Caco-2 (cell line): ENCODE measurements at places on chromosomes 7 and 10. TPM values are rescaled to one million over a fixed set of nuclear protein-coding genes. Genes with fewer than 3 reads are reported as not detected.

- no peak overlapping the region for H3K4me3 ChIP-seq
- H3K27ac ChIP-seq = no peak overlapping the region
- no peaks in the 10 kb centered on the region for H3K27me3 ChIP-seq
- no peaks in the 10 kb centered on the region for H3K36me3 ChIP-seq
- no peak for DNase-seq
These were observed 91.7 kb downstream of the CUBN start for GRCh38 chr10:17037910-17038309.

DNA sequence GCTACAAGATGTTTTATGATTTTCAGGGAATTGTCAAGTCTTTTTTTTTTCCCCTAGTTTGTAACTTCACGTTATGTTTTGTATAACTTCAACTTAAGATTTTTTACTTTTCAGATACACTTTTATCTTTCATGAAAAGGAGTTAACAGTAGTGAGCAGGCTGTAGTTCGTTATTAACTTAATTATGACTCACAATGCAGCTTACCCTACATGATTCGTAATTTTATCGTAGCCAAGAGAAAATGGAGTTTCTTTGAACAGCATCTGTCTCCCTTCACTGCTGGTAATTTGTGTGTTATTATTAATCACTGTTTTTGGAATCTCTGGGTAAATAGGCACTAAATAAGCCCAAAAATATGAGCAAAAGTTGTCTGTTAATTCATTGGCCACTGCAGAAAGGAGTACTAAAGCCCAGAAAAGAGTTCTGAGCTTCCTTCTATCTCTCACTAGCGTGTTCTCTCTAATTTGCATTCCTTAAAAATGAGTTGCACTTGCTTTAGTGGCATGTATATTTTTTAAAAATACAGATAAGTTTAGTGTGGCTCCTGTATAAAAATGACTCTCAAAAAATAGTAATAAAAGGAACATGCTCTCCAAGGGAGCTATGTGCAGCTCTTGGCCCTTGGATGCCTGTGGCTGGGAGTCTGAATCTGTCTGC is 36.1 kb downstream of the RALA start:
- no peak overlapping the region for H3K4me3 ChIP-seq
- no peaks in the 10 kb centered on the region for H3K27me3 ChIP-seq
- no peaks in the 10 kb centered on the region; the same call in 1 of the 2 replicates for H3K36me3 ChIP-seq
- no peak for DNase-seq
- H3K4me1 ChIP-seq = peaks cover 3% of the 10 kb centered on the region; the same call in 1 of the 2 replicates

GRCh38 chr10:44369296-44369695 is 15.6 kb downstream of the CXCL12 start:
- no peak for DNase-seq
- H3K27me3 ChIP-seq = no peaks in the 10 kb centered on the region
- no peak overlapping the region for H3K27ac ChIP-seq

DNA sequence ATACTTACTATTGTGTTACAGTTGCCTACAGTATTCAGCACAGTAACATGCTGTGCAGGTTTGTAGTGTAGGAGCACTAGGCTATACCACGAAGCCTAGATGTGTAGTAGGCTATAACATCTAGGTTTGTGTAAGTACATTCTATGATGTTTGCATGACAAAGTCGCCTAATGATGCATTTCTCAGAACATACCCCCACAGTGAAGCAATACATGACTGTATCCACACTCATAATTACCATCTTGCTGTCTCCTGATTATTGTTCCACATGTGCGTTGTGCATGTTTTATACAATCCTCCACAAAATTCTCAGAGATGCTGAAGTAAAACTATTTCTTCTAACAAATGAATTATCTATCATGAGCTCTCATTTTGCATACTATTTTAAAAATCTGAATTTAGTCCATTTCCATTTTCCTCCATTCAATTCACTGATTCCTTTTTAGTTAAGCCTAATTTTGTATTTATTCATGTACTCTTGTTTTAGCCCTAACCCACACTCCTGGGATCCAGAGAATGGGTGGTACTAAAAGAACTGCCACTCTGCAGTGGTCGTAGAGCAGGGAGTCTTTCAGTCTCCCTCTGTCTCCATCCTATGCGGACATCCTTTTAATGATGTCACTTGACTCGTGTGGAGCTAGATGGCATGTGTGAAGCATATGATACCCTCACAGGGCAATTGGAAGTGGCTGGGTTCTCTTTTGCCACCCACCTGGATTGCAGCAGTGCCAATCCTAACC is 67.6 kb upstream of the CAV2 start:
- H3K4me3 ChIP-seq = no peak overlapping the region
- H3K36me3 ChIP-seq = no peaks in the 10 kb centered on the region
- no peaks in the 10 kb centered on the region for H3K27me3 ChIP-seq
- no peaks in the 10 kb centered on the region for H3K4me1 ChIP-seq

Gene NEUROD6
- total RNA-seq = not detected in 2 replicates

Gene STEAP1
- total RNA-seq = 30.2 and 33.6 TPM in 2 replicates

Gene AUTS2
- 37.1 and 41.9 TPM in 2 replicates for total RNA-seq

Gene EMX2
- total RNA-seq = 4.7 and 4.9 TPM in 2 replicates

Gene HOGA1
- 0.50 and 0.67 TPM in 2 replicates for total RNA-seq

Gene MSMB
- total RNA-seq = 0.84 and 4.0 TPM in 2 replicates

Gene RGR
- not detected in 2 replicates for total RNA-seq
